ENCODE measurements at places on chromosomes 3 and 15. TPM values are rescaled to one million over a fixed set of nuclear protein-coding genes. Genes with fewer than 3 reads are reported as not detected.

Gene CNTN3
- 5.6 TPM for polyA plus RNA-seq

Gene ZNF620
- 2.1 TPM for polyA plus RNA-seq

Gene MED12L
- 0.25 TPM for polyA plus RNA-seq

GRCh38 chr15:33963831-33964664, 4.2 kb upstream of the CHRM5 start:
- DNase-seq, result no peak

DNA sequence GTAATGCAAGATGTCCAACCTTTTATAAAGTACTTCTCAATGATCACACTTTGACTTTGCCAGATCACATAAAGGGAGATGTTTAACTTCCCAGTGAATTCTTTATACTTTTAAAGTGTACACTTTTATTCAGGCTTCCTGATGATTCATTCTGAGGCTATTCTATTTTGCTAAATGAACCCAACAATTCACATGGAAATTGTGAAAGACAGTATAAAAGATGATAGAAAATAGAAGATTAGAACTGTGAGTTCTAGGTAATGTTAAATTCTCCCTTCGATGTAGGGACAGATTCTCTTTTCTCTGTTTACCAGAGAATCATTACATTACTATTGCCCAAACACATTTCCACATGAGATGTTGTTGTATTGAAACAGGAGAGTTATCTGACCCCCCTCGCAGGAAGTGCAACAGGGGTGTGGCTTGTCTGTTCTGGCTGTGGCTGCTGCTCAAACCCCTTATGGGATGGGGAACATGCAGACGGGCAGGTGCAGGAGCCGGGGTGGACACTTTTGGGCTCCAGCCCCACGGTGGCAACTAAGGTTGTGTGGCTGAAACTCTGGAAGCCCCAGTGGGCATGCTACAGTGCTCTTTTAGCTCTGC, 131.3 kb upstream of the LRTM1 start:
- DNase-seq, result no peak

- DNase-seq, result no peak
Observed at GRCh38 chr15:89498574-89498906, 2.2 kb upstream of the RHCG start.

Data from right cardiac atrium (tissue), 5 donors.